ENCODE measurements at places on chromosomes 4 and X.

- DNase-seq: no peak
Observed at GRCh38 chr4:127084666-127085065, 548.1 kb upstream of the INTU start.

- no peak for DNase-seq
Observed at GRCh38 chr4:121796283-121796682, 4.8 kb upstream of the EXOSC9 start.

GRCh38 chrX:129793604-129794191, 13.9 kb downstream of the SASH3 start:
- DNase-seq: no peak

- DNase-seq: no peak
Observed at GRCh38 chr4:112897543-112897942, 151.9 kb upstream of the ANK2 start.

- no peak for DNase-seq
Observed at GRCh38 chrX:117120700-117121099, 657.9 kb upstream of the CT83 start.

DNA sequence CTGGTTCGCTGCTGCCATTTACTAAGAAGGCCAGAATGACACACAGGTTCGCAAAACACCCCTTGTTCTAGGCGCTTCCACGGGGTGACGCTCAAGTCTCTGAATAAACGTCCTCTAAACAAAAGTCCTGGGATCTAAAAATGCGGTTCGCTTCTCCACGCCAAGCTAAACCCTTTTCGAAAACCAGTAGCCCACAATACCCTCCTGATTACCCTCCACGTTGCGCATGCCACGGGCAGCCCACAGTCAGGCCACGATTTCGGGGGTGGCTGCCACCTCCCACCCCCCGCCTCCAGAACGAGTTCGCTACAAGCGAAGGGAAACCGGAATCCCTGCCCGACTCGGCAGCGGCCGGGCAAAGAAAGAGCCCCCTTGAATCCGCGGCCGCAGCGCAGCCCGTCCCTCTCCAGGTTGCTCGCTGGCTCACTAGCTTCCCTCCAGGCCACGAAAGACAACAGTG, 423 bp downstream of the RPL39 start:
- DNase-seq: peak; percentile 14

- no peak for DNase-seq
Observed at GRCh38 chr4:14716691-14717090, 285.6 kb upstream of the CPEB2 start.

DNA sequence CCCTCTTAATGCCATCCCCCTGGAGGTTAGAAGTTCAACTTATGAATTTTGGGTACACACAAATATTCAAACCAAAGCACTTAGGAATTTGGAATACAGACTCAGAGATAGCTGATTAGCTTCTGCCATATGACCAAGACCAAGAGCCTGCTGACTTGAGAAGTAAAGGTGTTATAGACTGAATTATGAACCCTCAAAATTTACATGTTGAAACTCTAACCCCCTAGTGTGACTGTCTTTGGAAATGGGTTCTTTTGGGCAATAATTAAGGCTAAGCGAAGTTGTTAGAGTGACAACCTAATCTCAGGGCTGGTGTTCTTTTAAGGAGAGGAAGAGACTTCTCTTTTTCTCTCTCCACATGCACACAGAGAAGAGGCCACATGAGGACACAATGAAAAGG, 151.2 kb downstream of the COX18 start:
- DNase-seq: no peak

GRCh38 chr4:143207555-143207954, 22.8 kb downstream of the USP38 start:
- DNase-seq: no peak

GRCh38 chrX:40877887-40878286, 142.5 kb upstream of the MED14 start:
- DNase-seq: no peak

DNA sequence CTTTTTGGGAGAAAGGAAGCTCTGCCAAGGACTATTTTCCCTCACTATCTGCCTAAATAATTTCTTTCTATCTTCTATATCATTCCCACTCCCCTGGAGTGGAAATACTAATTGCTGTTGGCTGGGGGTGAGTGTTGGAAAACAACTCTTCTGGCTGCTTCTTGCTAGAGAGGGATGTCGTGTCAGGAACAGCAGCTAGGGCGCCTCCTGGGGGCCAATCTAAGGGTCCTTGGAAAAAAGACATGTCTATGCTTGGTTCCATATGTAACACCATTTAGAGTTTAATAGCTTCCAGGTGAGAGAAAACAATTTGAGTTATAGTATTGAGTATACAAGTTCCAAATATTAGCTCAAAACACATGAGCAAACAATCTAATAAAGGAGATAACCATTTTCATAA, 111.3 kb downstream of the MAGEE1 start:
- no peak for DNase-seq

- no peak for DNase-seq
Observed at GRCh38 chr4:16457944-16458343, 231.7 kb upstream of the TAPT1 start.

DNA sequence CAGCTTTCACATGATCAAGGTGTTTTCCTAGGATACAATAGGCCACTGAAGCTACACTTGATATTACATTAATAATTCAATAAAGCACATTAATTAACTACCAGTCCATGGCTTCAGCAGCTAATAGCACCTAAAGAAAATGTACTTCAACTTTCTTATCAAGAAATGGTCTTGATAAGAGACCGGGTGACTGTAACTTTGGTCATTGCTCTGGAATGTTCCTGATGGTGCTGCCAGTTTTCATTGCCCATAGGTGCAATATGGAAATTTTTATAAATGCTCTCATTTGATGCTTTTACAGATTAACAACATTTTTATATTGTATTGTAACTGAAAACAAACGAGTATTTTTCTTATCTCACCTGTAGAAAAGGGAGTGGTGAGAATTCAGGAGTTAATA, 165.4 kb downstream of the SHROOM3 start:
- no peak for DNase-seq

DNA sequence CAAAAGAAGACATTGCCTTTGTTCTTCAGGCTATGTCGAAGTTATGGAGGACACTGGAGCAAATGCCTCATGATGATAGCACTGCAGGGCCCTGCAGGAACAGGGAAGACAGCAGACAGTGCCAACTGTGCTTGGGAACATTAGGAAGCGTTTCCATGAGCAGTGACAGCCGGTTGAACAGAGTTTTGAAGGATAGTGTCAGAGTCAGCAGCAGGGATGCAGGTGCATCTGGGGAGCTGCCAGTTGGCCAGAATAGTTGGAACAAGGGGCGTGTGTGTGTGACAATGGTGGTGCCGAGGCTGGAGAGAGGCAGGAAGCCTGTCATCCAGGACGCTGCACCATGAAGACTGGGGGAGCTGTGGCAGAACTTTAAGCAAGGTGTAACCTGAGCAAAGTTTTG, 88.6 kb downstream of the SHROOM3 start:
- no peak for DNase-seq

DNA sequence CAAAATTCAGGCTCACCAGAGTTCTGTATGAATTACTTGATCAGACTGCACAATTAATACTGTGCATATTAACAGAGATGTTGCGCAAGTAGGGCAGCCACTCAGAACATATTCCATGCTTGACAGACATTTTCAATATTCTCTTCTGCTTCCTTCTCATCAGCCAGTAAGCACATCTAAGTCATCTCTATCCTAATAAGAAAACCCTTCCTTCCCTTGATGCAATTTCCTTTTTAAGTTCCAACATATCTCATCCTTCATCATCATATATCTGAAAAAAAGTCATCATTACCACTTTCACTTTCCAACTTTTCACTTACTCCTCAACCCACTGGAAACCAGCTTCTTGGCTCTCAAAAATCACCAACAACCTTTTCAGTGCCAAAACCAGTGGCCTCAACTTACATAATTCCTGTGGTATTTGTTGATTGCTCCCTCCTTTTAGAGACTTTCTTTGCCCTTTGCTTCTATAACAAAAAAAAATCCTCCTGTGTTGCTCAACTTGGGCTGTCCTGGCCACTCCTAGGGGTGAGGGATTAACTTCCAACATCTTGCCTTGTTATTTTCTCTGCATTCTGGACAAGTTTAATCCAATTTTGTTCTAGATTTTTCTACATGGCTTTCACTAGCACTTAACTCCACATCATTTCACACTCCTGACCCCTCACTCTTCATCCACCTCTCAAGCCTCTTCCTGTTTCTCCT, 14.1 kb downstream of the MBNL3 start:
- no peak for DNase-seq

- no peak for DNase-seq
Observed at GRCh38 chr4:186727169-186727976, 3.7 kb upstream of the FAT1 start.

DNA sequence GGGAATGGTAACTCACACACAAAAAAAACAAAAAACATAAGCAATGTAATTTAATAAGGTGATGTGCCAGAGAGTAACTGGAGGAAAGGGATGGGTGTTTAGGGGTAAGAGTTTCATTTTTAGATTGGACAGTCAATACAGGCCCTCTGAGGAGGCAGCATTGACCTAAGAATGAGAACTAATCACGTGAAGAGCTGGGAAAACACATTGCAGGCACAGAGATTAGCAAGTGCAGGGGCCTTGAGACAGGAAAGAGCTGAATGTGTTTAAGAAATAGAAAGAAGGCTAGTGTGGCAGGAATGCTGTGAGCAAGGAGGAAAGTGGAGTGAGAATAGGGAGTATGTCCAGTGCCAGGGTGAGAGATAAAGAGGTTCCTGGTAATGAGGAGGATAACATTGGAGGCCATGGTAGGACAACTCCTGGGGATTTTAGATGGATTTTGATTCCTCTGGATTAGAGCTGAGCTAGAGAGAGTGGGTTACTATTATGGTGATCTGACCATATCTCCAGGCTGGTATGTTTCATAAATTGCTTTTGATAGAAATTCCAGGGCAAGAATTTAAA, 17.6 kb downstream of the PDLIM5 start:
- DNase-seq: no peak

DNA sequence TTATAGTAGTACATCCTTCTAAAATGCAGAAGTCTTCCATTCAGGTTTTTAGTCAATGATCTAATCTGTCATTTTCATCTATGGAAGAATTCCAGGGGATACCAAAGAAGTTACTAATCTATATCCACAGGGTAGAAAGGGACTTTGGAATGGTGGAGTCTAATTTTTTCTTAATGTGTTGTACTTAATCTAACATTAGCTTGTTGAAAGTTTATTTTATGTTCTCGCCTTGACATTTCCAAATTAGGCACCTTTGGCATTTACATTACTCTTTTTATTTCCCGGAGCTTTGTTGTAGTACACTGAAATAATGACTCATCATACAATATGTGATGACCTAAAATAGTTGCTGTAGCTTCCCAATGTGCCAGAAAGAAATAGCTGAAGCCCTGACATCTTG, 91.5 kb downstream of the HTR2C start:
- no peak for DNase-seq

DNA sequence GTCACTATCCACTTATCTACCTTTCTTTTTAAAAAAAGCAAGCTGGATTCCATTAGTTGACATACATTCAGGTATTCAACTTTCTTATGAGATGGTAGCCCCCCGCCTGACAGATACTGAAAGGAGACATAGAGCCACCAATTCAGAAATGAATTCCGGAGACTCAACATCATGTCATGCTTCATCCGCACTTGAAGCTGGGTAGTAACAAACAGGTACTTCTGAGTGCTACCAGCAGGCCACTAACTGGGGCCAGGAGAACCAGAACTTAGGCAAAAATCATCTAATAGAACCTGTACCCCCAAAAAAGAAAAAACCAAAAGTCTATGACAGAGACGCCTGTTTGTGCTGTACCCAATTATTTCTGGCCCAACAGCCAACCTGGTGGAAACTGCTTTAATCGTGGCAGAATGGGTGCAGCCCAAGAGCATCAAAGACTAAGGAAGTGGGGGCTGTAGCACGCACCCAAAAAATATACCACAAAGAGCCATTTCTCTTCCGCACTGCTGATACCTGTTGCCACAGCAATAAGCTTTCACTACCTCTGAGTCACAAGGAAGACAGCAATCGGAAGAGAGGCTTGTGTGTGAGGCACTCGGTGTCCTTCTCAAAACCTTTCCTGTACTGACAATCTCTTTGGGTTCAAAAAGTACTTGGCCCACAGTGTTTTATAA, 84.8 kb downstream of the AFAP1 start:
- DNase-seq: peak; percentile 47

DNA sequence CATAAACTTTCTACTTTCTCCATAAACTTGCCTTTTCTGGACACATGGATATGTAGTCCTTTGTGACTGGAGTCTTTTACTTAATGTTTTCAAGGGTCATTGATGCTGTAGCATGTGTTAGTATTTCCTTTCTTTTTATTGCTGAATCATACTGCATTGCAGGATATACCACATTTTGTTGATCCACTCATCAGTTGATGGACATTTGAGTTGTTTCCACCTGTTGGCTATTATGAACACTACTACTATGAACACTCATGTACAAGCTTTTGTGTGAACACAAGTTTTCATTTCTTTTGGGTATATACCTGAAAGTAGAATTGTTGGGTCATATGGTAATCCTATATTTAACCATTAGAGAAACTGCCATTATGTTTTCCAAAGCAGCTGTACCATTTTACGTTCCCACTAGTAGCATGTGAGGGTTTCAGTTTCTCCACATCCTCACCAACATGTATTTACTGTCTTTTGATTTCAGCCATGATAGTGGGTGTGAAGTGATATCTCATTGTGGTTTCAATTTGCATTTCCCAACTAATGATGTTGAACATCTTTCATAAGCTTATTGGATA, 26.3 kb upstream of the GPM6B start:
- DNase-seq: no peak

DNA sequence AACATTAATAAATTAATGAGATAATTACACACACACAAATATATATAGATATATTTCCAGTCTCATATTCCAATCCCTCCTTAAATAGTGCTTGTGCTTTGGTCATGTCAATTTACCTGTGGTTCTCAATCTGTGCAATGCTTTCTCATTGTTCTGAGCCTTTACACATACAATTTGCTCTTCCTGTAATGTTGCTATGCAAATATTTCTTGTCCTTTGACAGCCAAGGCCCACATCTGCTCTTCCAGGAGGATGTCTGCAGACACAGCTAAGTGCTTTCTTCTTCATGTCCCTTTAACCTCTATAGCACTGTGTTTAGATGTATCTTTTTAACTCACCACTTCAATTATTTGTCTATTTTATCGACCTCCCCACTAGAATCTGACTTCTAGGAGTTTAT, 67.3 kb upstream of the RAPGEF2 start:
- no peak for DNase-seq

- DNase-seq: no peak
Observed at GRCh38 chr4:98470366-98470765, 188.0 kb downstream of the TSPAN5 start.

- DNase-seq: no peak
Observed at GRCh38 chrX:36856849-36857248, 151.3 kb upstream of the FAM47C start.

- peak; percentile 35 for DNase-seq
Observed at GRCh38 chr4:80072228-80072743, 743 bp downstream of the ANTXR2 start.

DNA sequence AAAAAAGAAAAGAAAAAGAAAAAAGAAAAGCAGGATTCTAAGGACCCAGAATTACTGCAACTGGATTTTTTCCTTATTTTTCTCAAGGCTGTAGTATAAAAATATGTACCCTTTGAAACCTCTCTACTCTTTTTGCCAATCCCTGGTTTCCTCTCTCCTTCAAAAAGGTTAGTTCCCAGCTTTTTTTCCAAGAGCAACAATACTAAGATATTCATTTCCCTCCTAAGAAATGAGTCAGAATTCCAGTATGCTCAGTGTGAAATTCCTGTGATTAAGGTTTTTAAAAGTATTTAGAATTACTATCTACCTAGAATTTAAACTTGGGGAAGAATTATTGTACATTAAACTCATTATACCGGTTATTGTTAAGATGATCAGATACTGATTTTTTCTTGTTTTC, 22.0 kb downstream of the SMIM14 start:
- no peak for DNase-seq
